Adipose tissue (tissue), 3 donors: ENCODE measurements at places on chromosomes 3 and 15. TPM values are rescaled to one million over a fixed set of nuclear protein-coding genes. Genes with fewer than 3 reads are reported as not detected.

Gene ATP8B4
- 7.3 TPM for polyA plus RNA-seq

Gene THSD4
- 1.6 TPM for polyA plus RNA-seq

Gene CTXN2
- polyA plus RNA-seq, result 0.05 TPM

Gene C15orf62
- 0.33 TPM for polyA plus RNA-seq

Gene ROBO1
- 5.8 TPM for polyA plus RNA-seq

Gene LIPH
- polyA plus RNA-seq, result 1.6 TPM

Gene SLC28A2
- polyA plus RNA-seq, result 0.59 TPM

Gene MST1R
- polyA plus RNA-seq, result 2.5 TPM
